Fibroblast of skin of right quadriceps (primary cell): ENCODE measurements at places on chromosomes 1 and 21.
A peak's percentile ranks its signal among the peaks of the same experiment; 100 is the strongest.

- DNase-seq, result no peak
These were observed 421.3 kb upstream of the ADGRL2 start for GRCh38 chr1:81379430-81379829.

DNA sequence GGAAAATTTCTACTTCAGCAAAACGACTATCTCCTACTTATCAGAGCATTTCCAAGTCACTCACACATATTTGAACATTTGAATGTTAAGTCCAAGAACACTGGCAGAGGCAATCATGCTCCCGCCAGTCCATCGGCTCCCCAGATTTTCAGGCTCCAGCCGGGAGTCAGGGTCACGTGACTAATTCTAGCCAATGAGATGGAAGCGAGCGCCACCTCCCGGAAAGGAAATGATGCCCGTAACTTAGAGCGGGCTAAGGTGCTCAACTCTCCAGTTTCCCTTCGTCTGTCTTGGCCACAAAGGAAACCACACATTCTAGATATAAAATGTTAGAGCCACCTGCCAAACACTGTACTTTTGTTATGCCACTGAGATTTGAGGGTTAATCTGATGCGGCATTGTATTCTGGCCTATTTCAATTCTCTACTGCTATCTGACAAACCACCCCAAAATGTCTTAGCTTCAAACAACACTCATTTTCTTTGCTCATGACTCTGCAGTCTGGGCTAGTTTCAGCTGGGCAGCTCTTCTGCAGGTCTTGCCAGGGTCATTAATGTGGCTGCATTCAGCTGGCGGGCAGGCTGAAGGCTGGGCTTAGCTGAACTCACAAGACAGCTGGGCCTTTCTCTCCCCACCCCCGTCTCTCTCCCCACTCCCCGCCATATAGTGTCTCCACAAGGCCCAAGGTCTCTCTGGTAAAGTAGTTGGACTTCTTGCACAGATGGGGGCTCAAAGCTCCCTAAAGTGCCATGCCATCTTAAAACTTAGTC is 16.5 kb upstream of the LHX4 start:
- DNase-seq, result no peak

DNA sequence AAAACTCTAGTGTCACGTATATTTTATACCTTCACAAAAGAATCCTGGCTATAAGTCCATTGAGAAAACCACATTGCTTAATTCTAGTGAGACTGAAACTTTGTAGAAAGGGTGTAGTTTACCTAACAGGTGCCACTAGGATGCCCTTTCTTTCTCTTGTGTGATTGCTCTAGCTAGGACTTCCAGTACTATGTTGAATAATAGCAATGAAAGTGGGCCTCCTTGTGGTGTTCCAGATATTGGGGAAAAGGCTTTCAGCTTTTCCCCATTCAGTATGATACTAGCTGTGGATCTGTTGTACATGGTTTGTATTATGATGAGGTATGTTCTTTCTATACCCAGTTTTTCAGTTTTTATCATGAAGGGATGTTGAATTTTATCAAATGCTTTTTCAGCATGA is 39.7 kb upstream of the CHODL start:
- no peak for DNase-seq

GRCh38 chr1:99469550-99469971 is 176.4 kb upstream of the PALMD start:
- peak; percentile 57 for DNase-seq

- peak; percentile 86 for DNase-seq
These were observed 9.0 kb upstream of the CDC20 start for GRCh38 chr1:43349594-43350306.

DNA sequence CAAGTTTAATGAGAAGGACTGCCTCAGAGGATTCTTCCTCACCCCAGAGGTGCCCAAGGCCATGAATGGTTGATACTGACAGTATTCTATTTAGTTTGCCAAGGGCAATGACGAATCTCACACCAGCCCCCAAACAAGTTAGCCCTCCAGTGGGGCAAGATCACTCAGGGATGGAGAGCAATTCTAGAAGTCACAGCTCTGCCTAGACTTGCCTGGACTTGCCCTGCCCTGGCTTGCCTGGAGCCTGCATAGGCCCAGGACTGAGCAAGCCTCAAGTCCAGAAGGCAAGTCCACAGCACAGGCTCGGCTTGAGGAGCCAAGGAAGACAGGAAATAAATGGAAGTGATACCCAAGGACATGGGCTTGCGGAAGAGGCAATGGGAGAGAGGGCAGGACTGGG is 39.5 kb upstream of the RGS16 start:
- no peak for DNase-seq

- DNase-seq, result no peak
These were observed 5.7 kb upstream of the ZDHHC18 start for GRCh38 chr1:26820784-26821269.

- no peak for DNase-seq
These were observed 4.2 kb downstream of the FLAD1 start for GRCh38 chr1:154987326-154987725.

DNA sequence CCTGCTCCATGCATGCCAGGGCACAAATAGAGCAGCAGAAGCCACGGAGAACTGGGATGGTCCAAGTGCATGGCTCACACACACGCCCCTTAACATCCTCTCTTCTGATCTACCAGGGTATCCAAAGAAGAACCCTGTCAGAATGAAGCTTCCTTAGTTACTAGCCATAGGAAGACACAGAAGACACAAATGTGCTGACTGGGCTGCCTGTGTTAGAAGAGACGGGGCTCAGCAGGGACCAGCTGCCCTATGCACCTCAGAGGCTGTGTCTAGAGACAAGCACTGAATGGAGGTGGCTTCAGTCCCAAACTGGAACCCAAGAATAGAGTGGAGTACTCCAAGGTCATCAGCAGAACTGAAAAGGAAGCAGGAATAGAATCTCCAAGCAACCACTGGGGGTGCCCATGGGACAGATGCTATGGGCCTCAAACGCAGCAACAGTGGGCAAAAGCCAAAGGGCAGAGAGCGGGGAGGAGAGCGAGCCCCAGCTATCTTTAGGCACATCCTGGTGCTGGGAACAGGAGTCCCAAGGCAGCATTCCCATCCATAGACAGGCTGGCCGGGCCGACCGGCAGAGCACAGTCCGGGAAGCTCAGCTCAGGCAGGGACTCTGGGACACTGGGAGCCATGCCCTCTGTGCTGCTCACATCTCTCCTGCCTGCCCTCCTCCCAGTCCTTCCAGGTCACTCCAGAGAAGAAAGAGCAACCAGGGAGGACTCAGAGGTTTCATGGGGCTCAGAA is 9.5 kb downstream of the SLC6A9 start:
- no peak for DNase-seq

GRCh38 chr1:21622466-21623315 is 46.5 kb downstream of the RAP1GAP start:
- no peak for DNase-seq

DNA sequence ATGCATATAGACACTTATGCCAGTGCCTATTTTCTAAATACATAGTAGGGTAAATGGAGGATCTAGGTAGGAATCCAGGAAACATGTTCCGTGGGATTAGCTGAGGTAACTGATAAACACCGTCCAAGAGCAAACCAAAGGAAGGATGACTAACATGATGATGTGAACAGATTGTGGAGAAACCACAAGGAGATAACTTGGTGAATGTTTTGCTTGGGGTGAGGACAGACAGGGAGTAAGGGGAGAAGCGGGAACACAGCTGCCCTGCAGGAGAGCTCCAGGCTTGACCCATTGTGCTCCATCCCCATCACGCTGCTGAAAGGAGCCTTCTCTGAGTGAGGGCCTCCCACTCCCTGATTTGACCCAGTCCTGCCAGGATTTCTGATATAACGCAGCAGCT is 87.0 kb upstream of the ZC3H11B start:
- peak; percentile 51 for DNase-seq

GRCh38 chr21:45861156-45861870 is 120.3 kb upstream of the COL6A1 start:
- DNase-seq, result no peak

DNA sequence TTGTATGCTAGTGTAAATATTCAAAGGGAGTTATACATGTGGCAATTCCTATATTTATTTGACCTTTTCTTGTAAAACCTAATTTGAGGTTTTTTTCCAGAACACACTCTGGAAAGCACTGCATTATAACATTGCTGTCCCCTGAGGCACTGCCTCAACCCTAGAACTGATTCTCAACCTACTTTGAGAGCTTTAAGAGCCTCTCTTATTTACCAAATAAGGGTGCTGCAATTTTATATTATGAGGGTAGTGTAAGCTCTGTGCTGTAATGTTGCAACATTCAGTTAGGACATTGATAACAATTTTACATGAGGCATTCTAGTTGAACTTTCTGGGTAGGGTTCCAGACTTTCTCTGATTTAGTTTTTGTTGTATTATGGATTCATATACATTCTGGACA is 302.2 kb upstream of the DEPDC1 start:
- DNase-seq, result no peak

GRCh38 chr1:55146781-55147180 is 68.4 kb downstream of the USP24 start:
- no peak for DNase-seq

GRCh38 chr1:167266965-167267364 is 46.3 kb downstream of the POU2F1 start:
- DNase-seq, result no peak

DNA sequence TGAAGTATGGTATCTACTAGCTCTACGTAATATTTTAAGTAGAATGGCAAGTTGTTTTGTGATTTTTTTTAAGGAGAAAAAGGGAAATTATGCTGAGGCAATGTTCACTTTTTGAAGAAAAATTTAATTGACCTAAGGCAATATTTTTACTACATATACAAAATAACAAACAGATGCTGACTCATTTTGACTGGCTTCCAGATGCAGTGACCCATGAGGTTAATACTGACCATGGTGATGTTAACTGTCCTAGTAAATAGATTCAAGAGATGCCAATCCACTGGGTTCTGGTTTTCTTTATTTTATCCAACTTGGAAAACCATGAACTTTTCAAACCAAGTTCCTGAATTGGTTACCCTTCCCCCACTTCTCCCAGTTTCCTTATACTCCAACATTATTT is 154.9 kb downstream of the CRB1 start:
- DNase-seq, result no peak

- DNase-seq, result no peak
These were observed 106.4 kb downstream of the ATF6 start for GRCh38 chr1:161872506-161872905.

GRCh38 chr1:6030547-6031261 is 15.0 kb upstream of the KCNAB2 start:
- DNase-seq, result no peak

GRCh38 chr1:199163267-199163666 is 524.4 kb downstream of the PTPRC start:
- no peak for DNase-seq

GRCh38 chr1:109984456-109985246 is at the start of gene AHCYL1:
Gene AHCYL1 (plus strand): TSS chr1:109984765. CDS start chr1:109985053, 288 bp downstream.
- peak; percentile 99 for DNase-seq

DNA sequence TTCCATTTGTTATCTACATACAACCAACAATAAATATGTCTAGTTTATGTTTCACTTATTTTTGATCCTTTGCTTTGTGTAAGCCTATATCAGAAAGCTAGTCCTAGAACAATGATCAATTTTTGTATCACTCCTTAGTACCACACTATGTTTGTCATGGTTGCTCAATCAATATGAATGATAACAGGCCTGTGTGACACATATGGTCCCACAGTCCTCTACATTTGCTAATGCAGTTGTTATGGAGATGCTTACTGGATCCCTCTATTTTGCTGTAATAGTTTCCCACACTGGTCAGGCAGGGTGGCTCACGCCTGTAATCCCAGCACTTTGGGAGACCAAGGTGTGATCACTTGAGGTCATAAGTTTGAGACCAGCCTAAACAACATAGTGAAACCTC is 59.1 kb downstream of the ERO1B start:
- DNase-seq, result no peak

DNA sequence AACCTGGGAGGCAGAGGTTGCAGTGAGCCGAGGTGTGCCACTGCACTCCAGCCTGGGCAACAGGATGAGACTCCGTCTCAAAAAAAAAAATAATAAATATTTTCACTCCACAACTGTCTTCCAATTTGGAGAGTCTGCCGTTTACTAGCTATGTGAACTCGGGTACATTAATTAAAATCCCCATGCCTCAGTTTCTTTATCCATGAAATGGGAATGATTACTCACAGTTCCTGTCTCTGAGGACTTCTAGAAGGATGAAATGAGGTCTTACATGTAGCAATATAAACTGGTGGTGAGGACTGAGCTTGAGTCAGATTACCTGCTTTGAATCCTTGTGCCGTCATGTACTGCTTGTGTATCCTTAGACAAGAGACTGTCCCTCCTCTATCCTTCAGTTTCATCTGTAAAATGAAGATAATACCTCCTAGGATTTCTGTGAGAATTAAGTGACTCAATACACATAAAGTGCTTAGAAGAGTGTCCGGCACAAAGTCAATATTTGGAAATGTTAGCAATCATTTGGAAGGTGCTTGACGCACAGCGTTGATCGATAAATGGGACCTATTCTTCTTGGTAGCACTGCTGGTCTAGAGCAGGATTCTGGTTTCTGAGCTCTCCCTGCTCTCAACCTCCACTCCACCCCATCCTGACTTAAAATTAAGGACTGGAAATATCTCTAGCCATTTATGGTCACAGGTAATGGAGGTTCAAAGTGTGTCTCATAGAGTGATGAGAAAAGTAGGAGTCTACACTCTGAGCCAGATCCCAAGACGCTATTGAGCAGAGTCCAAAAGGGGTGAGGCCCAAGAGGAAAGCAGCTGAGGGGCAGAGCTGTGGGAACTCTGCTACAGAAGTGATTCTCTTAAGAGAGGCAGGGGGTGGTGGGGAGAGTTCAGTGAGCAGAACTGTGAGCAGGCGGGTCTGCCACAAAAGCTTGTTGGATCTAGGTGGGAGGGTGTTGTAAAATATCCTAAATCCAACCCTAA is 11.6 kb upstream of the DDI2 start:
- no peak for DNase-seq

GRCh38 chr1:111141245-111142220 is 1.5 kb downstream of the CEPT1 start:
- DNase-seq, result no peak

DNA sequence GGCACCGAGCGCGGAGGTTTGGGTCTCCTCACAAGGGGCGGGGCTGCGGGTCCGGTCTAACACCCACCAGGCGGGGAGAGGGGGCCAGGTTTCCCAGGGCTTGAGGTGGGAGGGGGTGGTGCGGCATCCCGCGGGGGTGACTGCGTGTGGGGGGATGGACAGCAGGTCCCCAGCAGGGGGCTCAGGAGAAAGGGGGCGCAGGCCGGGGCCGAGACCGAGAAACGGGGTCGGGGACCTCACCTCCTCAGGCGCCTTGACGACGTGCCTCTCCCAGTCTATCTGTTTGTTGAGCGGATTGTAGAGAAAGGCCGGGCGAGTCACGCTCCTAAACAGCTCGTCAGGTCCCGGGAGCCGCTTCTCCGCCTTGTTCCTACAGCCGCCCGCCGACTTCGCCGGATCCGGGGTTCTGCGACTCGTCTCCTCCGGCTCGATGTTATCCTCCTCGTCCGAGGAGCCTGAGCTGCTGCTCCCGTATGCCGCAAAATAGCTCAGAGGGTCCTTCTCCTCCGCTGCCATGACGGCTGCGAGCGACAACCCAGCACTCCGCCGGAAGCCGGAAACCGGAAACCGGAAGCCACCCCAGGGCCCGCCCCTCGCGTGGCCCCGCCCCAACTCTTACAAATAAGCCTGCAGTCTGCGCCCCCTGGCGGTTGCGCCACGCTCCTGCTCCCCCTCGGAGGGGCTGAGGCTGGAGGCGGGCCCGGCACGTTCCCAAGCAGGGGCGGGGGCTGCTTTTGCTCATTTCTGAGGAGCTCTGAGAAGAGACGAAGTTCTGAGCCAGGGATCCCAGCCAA is at the start of gene C1orf52:
TSS of gene C1orf52 (minus strand) at position 545 of the 794 bp plus-strand sequence. CDS start at position 516, 29 bp downstream.
- DNase-seq, result peak; percentile 92
